ENCODE measurements at places on chromosomes 11 and 22. TPM values are rescaled to one million over a fixed set of nuclear protein-coding genes. Genes with fewer than 3 reads are reported as not detected.

The GLYAT gene
- not detected for total RNA-seq

The OR51I1 gene
- total RNA-seq: not detected

The FBXO7 gene
- total RNA-seq: 97.4 TPM

The RFPL1 gene
- total RNA-seq: not detected

The SHISAL1 gene
- total RNA-seq: 8.7 TPM

The APOBEC3F gene
- total RNA-seq: 0.97 TPM

The TMEM218 gene
- 32.0 TPM for total RNA-seq

The CARD10 gene
- 24.0 TPM for total RNA-seq

The SMTNL1 gene
- total RNA-seq: not detected

The SYT12 gene
- 1.1 TPM for total RNA-seq

The OR4A16 gene
- total RNA-seq: not detected

The NRIP3 gene
- 34.8 TPM for total RNA-seq

The CATSPER1 gene
- 1.3 TPM for total RNA-seq

The TEX54 gene
- not detected for total RNA-seq
